ENCODE measurements at places on chromosomes 5 and 9.
A peak's percentile ranks its signal among the peaks of the same experiment; 100 is the strongest.

GRCh38 chr9:69104830-69105527, 69.1 kb upstream of the TJP2 start:
- DNase-seq: no peak

DNA sequence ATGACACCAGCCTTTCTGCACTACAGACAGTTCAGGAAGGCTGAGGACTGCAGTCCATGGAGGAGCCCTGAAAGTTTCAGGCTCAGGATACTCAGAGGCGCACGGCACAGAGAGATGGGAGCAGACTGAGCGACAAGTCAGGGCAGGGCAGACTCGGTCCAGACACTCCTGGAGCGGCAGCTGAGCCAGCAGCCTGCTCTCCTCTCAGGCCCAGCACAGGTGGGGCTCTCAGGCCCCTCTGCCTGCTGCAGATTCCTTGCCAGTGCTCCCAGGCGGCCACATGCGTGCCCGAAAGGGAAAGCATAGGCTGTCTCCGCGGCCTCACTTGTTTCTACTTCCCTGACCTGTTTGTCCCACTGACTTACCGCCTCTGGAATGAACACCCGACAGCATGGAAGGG, 228.3 kb downstream of the IRX2 start:
- no peak for DNase-seq

GRCh38 chr9:93136011-93136440, 2.0 kb upstream of the NINJ1 start:
- DNase-seq: no peak

DNA sequence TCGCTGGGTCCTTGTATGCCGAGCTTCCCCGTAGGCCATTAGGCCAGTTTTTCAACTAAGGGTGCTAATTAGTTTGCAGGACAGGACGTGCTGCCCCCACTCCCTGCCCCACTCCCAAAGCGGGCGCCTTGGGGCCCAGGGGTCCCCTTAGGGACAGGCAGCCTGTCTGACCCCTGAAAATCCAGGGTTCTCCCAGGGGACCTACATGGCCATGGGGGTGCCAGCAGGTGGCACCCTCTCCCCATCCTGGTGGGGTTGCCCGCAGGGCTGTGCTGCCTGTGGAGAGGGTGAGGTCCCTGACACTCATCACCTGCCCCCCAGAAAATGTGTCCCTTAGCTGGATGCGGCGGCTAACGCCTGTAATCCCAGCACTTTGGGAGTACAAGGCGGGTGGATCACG, 8.5 kb upstream of the CCDC187 start:
- DNase-seq: peak; percentile 41

DNA sequence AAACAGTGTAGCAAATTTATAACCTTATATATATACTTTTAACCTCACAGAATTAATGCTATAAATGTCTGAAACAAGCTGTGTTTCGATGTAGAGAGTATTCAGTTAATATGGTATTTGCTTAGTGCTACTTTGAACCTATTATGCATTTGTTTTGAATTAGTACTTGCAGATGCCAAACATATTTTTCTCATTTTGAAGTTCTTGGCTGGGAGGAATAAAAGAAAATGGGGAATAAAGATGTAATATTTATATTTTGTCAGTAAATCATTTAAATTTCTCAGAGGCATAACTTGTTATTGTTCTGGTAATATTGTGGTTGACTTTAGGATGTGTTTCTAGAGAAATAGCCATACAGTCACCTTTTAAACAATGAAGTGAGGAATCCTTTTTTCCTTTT, 175.9 kb upstream of the IZUMO3 start:
- DNase-seq: no peak

DNA sequence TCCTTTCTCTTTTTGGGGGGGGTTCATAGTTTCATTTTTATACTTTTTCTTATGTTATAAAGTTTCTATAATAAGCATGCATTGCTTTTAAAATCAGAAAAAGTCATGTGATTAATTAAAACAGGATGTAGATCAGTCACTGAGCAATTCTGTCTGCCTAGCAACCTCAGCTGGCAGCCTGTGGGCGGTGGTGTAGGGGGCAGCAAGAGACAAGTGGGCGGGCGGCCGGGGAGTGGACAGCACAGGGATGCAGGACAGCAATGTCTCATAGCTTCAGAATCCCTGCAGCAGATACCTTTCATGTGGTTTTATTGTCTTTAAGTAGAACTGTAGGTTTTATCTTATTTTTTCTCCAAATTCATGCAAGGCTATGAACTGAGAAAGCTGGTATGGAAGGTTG, 101.9 kb upstream of the S1PR3 start:
- DNase-seq: no peak

- no peak for DNase-seq
These were observed 581.8 kb upstream of the C9orf72 start for GRCh38 chr9:28155067-28155466.

DNA sequence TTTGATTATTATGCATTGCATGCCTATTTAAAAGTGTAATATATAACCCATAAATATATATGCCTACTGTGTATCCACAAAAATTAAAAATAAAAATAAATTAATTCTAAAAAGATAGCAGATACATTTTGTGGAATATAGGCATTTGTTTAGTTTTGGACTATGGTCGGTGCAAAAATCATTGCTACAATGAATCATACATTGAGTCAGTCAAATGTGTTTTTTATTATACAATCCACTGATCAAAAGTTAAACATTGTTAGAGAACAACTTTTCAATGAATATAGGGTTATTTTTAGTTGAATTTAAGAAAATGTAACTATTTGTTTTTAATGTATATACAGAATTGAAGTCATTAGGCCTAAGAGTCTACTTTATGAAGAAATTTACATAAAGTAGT, 885.9 kb downstream of the EFNA5 start:
- DNase-seq: no peak

- no peak for DNase-seq
These were observed 47.5 kb downstream of the PBX3 start for GRCh38 chr9:125794708-125795107.

DNA sequence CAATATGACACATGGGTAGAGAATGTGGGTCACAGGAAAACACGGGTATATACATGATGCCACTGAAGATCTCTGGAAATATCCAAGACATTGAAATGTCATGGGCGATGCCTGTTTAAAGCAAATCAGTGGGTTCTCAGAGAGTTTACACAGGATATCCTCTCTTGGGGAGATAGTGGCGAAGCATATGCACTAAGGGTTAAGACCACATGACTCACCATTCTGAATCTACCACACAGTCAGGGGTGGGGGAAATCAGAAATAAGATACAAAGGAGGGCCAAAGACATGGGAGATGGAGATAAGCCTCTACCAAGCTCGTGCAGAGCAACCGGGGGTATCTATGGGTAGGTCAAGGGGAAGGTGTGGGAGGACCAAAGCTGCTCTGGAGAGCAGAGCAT, 58.8 kb downstream of the SH3PXD2B start:
- no peak for DNase-seq

DNA sequence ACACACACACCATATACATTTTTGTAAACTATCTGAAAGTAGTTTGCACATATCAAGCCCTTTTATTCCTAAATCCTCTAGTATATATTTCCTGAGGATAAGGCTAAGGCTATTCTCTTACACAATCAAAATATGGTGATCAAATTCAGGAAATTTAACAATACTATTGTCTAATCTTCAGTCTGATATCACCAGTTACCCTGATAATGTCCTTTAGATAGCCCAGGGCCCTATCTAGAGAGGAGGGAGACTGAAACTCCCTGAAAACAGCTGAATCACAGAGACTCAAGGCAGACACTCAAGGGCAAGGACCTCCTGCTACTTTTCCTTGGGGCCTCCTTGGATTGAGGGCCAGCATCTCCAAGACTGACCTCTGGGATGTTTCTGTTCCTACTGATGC, 30.4 kb downstream of the PTTG1 start:
- no peak for DNase-seq

GRCh38 chr9:137136881-137137607, 1.9 kb upstream of the GRIN1 start:
- DNase-seq: no peak

- no peak for DNase-seq
These were observed 59.3 kb downstream of the ASTN2 start for GRCh38 chr9:117355542-117355941.

- no peak for DNase-seq
These were observed 3.1 kb downstream of the RNF38 start for GRCh38 chr9:36396985-36397384.

DNA sequence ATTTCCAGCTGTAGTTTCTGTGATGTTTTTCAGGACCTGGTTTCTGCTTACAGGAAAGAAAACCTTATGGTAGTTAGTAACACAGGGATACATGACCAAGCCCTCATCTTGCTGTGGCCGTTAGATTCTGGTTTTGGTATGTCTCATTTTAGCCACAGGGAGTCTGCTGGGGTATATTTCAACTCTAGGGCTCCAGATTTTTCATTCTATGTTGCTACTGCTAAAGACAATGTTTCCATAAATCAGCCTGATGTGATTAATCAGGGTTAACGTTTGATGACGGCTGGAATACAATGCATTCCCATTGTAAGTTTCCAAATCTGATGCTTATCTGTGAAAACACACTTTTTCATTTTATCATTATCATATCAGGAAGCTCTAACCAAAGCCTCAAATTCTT, 48.2 kb downstream of the P4HA2 start:
- no peak for DNase-seq

DNA sequence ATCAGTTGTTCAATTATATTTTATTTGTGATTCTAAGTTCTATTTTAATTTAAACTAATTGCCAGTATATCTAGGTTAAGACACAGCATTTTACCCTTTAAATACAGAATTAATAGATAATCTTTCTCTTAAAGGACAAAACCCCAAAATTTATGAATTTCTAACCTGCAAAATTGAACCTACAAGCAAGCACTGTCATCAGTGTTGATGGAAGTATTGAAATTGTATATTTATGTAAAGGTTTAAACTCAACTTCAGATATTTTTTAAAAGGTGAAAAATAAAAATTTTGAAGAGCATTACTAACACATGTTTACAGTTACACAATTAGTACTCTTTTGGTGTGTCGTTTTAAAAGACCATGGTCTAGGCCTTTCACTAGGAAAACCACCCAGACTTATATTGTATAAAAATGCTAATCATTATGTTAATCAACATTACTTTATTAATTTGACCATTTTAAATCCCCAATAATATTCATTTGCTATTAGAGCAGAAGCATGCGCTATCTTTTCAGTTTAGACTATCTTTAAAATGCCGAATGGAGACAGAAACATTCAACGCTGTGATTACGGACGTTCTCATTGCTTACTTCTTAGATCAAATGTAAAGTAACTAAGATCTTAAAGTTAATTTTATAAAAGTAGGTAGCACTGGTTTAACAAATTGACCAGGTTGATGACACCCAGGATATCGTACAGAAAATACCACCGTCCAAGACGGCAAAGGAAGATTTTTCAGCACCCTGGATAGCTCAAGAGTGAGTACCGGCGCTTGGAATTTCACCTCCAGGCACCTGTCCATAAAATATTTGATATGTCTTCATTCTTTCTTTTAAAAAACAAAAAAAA, 3.2 kb downstream of the OTP start:
- DNase-seq: no peak

DNA sequence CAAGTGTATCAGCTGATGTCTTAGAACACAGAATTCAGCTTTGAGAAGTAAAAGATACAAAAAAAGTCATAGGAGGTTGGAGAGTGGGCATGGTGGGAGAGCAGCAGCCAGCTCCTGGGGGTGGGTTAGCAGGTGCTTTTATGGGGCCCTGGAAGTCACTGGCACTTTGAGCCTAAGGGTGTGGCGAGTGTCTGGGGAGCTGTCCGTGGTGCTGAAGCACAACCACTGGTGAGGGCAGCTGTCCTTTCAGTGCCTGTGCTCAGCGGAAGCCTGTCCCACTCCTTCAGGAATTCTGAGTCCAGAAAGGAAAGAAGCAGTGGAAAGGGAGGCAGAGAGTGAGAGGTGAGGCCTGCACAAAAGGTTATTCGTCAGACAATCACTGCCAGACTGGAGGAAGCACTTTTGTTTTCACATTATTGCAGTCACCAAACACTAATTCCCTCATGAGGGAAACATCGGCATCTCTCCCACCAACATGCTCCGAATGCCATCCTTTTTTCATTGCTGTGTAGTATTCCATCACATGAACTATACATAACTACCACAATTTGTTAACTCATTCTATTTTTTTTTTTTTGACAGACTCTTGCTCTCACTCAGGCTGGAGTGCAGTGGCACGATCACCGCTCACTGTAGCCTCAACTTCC, 59.4 kb upstream of the RAPGEF1 start:
- peak; percentile 52 for DNase-seq

GRCh38 chr5:68746643-68747420, 347.0 kb upstream of the SLC30A5 start:
- DNase-seq: no peak

GRCh38 chr9:88358723-88359122, 29.5 kb upstream of the SPIN1 start:
- DNase-seq: no peak

GRCh38 chr5:138054847-138055558, 22.1 kb upstream of the FAM13B start:
- no peak for DNase-seq

DNA sequence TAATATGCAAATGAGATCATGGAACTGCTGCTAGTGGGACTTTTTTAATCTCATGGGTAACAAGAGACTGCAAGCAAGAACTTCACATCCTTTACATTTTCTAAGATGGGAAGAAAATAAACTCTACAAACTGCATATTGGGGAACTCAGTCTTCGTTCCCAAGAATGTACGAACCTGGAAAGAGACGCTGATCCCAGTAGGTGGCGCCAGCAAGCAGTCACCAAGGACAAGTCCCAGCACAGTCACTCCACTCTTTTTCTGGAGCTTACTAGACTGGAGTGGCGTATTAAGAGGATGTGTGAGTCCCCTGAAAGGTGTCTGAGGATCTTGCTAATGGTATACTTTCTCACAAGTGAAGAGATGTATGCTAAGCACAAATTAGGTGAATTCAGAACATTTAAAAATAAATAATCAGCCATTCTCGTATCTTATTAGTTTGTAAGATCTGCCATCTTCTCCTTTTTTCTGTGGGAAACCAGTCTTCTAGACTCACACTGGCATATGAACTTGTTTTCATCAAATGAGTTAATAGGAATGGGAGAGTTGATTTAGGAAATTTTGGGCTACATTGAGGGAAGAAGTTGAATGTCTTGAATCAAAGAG, 16.0 kb upstream of the PUM3 start:
- peak; percentile 57 for DNase-seq

DNA sequence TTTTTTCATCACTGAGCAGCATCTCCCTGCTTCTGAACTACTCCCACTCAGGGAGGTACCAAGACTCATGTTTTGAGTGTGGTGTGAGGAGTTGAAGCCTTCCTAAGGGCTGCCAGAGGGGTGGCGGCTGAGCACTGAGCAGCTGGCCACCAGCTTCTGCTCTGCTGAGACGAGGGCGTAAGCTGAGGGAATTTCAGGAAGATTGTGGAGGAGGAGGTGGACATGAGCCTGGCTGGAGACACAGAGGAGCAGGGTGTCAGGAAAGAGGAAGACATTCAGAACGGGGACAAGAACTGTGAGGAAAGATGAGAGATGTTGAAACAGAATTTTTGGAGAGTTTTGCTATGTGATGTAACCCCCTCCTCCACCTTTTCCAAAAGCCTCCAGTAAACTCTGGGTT, 7.8 kb downstream of the LCP2 start:
- no peak for DNase-seq

GRCh38 chr9:136483589-136484152, 831 bp upstream of the SEC16A start:
- DNase-seq: peak; percentile 94

Data from stimulated activated CD4-positive, alpha-beta T cell treated with anti-CD3 and anti-CD28 coated beads, Interleukin-4, amount 100 ng/mL, for 24 hours (primary cell).